ENCODE measurements at places on chromosomes 2 and 18. TPM values are rescaled to one million over a fixed set of nuclear protein-coding genes. Genes with fewer than 3 reads are reported as not detected.
A peak's percentile ranks its signal among the peaks of the same experiment; 100 is the strongest.

Gene LIMS4
- total RNA-seq, result 2.9 TPM

DNA sequence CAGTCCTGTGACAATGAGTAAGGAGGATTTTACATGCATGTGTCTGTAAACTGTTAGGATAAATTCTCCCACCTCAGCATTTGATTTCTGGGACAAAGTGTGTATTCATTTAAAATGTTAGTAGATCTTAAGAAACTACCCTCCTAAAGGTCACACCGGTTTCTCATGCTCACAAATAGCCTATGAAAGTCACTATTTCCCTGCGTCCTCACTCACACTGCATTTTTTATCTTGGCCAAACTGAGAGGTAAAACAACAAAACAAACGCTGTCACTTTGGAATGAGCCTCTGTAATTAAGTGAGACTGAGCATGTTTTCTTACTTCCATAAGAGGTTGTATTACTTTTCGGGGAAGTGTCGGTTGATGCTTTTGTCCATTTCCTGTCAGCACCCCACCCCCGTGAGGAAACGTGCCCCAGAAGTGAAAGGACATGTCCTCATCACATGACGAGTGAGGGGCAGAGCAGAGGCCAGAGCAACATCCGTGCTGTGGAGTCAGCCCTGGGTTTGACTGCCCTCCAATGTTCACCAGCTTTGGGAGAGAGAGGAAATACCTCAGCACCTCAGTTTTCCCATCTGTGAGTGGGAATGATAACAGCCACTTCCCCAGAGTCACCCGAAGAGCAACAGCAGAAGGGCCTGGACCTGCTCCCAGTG lies 3.1 kb downstream of the GYPC start:
- peak; percentile 60 for DNase-seq

Gene TEX44
- total RNA-seq, result not detected

Gene RGPD3
- 0.19 TPM for total RNA-seq

Gene MYOM1
- 6.8 TPM for total RNA-seq

Data from kidney (tissue), 22 donors.